ENCODE measurements at places on chromosomes 7 and 10. TPM values are rescaled to one million over a fixed set of nuclear protein-coding genes. Genes with fewer than 3 reads are reported as not detected.

- no peaks in the 10 kb centered on the region for H3K27me3 ChIP-seq
- no peak overlapping the region for H3K27ac ChIP-seq
- H3K4me1 ChIP-seq, result no peaks in the 10 kb centered on the region
- DNase-seq, result no peak
- H3K4me3 ChIP-seq, result no peak overlapping the region
Observed at GRCh38 chr10:64376167-64376566, 855.0 kb downstream of the REEP3 start.

TNKS2 gene
- total RNA-seq, result 40.0 TPM

- no peak overlapping the region for H3K27ac ChIP-seq
- H3K4me3 ChIP-seq, result no peak overlapping the region
- H3K4me1 ChIP-seq, result no peaks in the 10 kb centered on the region
- H3K36me3 ChIP-seq, result no peaks in the 10 kb centered on the region
Observed at GRCh38 chr7:117675497-117676435, 195.9 kb downstream of the CFTR start.

DNA sequence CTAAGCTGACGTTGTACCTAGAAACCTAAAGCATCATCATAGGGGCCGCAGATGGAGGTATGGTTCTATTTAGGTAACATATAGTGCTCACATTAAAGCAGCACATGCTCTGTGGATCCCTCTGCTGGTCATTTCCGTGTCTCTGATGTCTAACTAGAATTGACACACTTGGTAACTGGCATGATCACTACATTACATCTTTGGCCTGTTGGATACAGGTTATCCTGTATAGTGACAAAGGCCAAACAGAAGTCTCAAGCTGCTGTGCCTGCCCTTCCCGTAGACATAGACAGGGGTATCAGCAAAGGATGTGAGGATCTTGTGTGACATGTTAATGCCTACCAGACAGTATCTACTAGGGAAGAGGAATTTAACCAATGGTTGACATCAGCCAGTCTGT is 51.2 kb downstream of the KIF5B start:
- DNase-seq, result peak; percentile 64
- H3K27ac ChIP-seq, result peak overlapping the region; percentile 46
- no peaks in the 10 kb centered on the region for H3K27me3 ChIP-seq
- peaks cover 2% of the 10 kb centered on the region for H3K4me1 ChIP-seq
- peaks cover 5% of the 10 kb centered on the region for H3K36me3 ChIP-seq
- H3K4me3 ChIP-seq, result no peak overlapping the region

PRRT4 gene
- not detected for total RNA-seq

- DNase-seq, result peak; percentile 94
- H3K27me3 ChIP-seq, result no peaks in the 10 kb centered on the region
- peak overlapping the region; percentile 59 for H3K4me3 ChIP-seq
- no peaks in the 10 kb centered on the region for H3K36me3 ChIP-seq
Observed at GRCh38 chr7:3092468-3092867, 48.8 kb upstream of the CARD11 start.

- no peaks in the 10 kb centered on the region for H3K27me3 ChIP-seq
- H3K4me1 ChIP-seq, result peaks cover 10% of the 10 kb centered on the region
- H3K36me3 ChIP-seq, result peaks cover 8% of the 10 kb centered on the region
Observed at GRCh38 chr7:157408258-157409101, 71.7 kb downstream of the DNAJB6 start.

- no peaks in the 10 kb centered on the region for H3K36me3 ChIP-seq
- H3K4me1 ChIP-seq, result peaks cover 6% of the 10 kb centered on the region
- H3K4me3 ChIP-seq, result no peak overlapping the region
- no peak for DNase-seq
- no peak overlapping the region for H3K27ac ChIP-seq
Observed at GRCh38 chr10:69268761-69269416, 9.4 kb upstream of the HK1 start.

All from activated naive CD4-positive, alpha-beta T cell treated with anti-CD3 and anti-CD28 coated beads for 36 hours (primary cell).